Stimulated activated CD8-positive, alpha-beta memory T cell treated with anti-CD3 and anti-CD28 coated beads, Interleukin-4, amount 100 ng/mL, for 48 hours (primary cell): ENCODE measurements at places on chromosomes 11 and 22.

- no peak for DNase-seq
Observed at GRCh38 chr11:126638648-126639047, 283.2 kb downstream of the ST3GAL4 start.

DNA sequence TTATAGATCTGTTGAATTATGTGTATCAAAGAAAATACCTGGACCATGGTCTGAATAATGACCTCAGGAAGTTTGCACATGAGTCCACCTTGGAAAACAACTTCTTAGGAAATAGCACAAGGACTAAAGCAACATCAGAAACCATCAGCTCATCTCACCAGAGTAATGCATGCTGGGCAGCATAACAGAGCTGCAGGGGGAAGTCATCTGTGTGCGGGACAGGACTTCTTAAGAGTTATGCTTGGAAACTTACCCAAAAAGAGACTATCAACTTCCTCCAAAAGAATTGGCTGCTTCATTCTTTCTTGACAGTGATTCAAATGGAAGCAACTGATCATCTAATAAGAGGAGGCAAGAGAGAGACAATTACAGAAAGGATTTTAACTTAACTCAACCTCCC, 2.5 kb downstream of the OR56B4 start:
- DNase-seq, result no peak

- no peak for DNase-seq
Observed at GRCh38 chr11:65357856-65358356, 3.4 kb downstream of the TIGD3 start.

- DNase-seq, result no peak
Observed at GRCh38 chr11:3877364-3878257, 22.1 kb downstream of the STIM1 start.
